Stimulated activated CD8-positive, alpha-beta memory T cell treated with anti-CD3 and anti-CD28 coated beads, Interleukin-15, amount 100 ng/mL, for 4 hours (primary cell): ENCODE measurements at places on chromosomes 5 and 9.

- DNase-seq, result no peak
Observed at GRCh38 chr5:87311405-87312279, 44.0 kb downstream of the RASA1 start.

DNA sequence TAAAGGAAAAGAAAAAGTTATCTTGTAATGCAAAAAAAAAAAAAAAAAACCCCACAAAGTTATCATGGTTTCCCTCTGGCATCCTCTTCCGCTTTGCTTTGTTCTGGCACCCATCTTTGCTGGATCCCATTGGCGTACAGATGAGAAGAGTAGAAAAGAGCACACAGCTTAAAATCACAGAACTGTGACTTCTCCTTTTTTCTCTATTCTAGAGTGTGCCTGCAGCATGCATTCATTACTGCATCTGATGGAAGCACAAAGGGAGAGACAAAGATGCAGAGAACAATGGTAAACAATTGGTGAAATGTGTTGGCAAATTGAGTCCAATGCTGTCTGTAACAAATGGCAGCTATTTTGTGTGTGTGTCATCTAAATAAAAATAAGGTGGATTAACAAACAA, 440.8 kb upstream of the PIK3R1 start:
- DNase-seq, result no peak

- no peak for DNase-seq
Observed at GRCh38 chr9:86891091-86891490, 56.2 kb downstream of the GAS1 start.

DNA sequence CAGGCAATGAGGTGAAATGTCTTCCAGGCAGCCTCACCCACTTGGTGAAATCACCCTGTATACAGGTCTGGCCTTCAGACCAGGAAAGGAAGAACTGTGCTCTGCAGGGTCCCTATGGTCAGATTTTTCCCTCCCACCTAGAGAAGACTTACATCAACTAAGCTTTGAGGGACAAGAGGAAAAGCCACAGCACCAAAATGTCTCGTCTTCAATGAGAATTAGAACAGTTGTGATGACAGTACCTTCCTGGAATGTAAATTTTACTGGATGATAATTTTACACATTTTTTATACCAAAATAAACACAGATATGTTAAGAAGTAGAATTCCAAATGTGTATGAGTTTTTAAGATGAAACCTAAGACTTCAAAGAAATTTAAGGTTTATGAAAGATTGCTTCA, 283.9 kb downstream of the SPOCK1 start:
- DNase-seq, result no peak

DNA sequence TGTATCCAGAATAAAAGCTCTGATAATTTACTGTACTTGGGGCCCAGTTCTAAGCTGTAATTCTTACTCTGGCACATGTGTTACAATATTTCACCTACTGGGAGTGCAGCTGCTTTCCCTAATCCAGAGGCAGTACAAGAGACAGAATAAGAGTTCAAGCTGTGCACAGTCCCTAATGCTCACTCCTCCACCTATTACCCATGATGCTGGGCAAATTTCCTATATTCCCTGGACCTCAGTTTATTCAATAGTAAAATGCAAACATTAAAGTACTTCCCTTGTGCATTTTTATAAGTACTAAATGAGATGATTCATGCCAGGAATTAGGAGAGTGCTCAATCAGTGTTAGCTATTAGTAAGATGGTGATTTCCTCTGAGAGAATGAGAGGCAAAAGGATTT, 28.0 kb upstream of the TAF11L2 start:
- DNase-seq, result no peak

DNA sequence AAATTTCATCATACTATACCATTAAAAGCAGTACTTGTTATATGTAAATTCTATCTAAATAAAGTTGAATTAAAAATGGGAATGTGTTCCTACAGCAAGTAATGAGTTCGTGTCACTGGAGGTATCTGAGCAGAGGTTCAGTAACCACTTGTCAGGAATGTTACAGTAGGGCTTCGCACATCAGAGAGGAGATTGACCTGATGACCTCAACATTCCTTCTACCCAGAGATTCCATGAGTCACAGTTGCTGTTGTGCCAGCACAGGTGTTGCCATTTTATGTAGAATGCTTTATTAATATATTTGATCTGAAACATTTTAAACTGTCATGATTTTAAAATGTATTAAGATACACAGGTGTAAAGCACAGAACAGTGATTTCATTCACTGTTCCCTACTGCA, 60.3 kb downstream of the STX17 start:
- no peak for DNase-seq

GRCh38 chr9:73121375-73121935, 30.2 kb upstream of the ANXA1 start:
- no peak for DNase-seq

GRCh38 chr9:130191749-130192120, 19.5 kb downstream of the NCS1 start:
- DNase-seq, result no peak
